ENCODE measurements at places on chromosomes 1 and 21.

GRCh38 chr1:54421101-54421504, 14.9 kb upstream of the SSBP3 start:
- peaks cover 9% of the 10 kb centered on the region for H3K27me3 ChIP-seq
- H3K27ac ChIP-seq: no peak overlapping the region
- no peaks in the 10 kb centered on the region for H3K36me3 ChIP-seq
- no peak overlapping the region for H3K4me3 ChIP-seq
- no peak for DNase-seq

GRCh38 chr21:41598561-41599431, 90.8 kb upstream of the TMPRSS2 start:
- H3K27ac ChIP-seq: no peak overlapping the region
- no peak for DNase-seq
- H3K36me3 ChIP-seq: no peaks in the 10 kb centered on the region
- no peak overlapping the region for H3K4me3 ChIP-seq
- peaks cover 4% of the 10 kb centered on the region for H3K27me3 ChIP-seq

- H3K4me1 ChIP-seq: no peaks in the 10 kb centered on the region
- no peak overlapping the region for H3K4me3 ChIP-seq
- peaks cover 3% of the 10 kb centered on the region for H3K27me3 ChIP-seq
- H3K36me3 ChIP-seq: no peaks in the 10 kb centered on the region
Observed at GRCh38 chr1:192872010-192872409, 63.2 kb downstream of the RGS2 start.

DNA sequence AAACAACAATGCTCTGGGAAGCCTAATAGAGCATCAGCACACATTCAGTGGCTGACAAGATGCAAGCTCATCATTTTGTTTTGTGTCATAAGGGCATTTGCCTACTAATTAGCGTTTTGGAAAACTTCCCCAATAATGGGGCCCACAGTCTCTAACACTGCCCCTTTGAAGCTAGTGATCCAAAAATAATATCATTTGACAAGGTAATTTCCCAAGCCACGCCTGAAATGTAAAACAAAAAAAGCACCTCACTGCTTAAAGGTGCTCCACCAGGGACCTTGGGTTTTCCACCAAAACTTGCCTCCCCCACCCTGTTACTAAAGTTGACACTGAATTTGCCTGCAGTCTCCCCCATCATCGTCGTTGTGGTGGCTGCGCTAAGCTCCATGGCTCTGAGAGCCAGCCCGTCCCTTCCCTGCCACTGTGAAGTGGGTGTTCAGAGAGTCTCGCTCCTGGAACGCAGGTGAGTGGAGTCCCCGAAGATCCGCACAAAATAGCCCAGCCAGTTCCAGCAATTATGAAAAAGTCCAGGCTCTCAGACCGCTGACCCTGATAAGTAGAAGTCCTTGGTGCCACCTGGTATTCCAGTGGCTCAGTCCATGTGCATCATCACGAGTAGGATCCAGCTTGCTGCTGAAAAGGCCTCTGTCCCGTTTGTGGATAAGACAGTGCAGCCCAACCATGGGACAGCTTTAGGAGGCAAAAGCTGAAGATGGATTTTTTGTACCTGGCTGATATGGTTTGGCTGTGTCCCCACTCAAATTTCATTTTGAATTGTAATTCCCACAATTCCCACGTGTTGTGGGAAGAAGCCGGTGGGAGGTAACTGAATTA, 52.2 kb downstream of the RAB3GAP2 start:
- H3K4me1 ChIP-seq: peaks cover 7% of the 10 kb centered on the region
- H3K4me3 ChIP-seq: no peak overlapping the region
- H3K36me3 ChIP-seq: peaks cover 2% of the 10 kb centered on the region
- no peak overlapping the region for H3K27ac ChIP-seq
- no peak for DNase-seq

- H3K27ac ChIP-seq: no peak overlapping the region
- H3K27me3 ChIP-seq: peaks cover 8% of the 10 kb centered on the region
- no peak for DNase-seq
- peaks cover 2% of the 10 kb centered on the region for H3K36me3 ChIP-seq
- H3K4me3 ChIP-seq: no peak overlapping the region
- no peaks in the 10 kb centered on the region for H3K4me1 ChIP-seq
Observed at GRCh38 chr21:31611445-31611844, 48.0 kb upstream of the SOD1 start.

- H3K27ac ChIP-seq: peak overlapping the region; percentile 98
- H3K4me1 ChIP-seq: peaks cover 38% of the 10 kb centered on the region
- H3K27me3 ChIP-seq: no peaks in the 10 kb centered on the region
- H3K36me3 ChIP-seq: peaks cover 32% of the 10 kb centered on the region
Observed at GRCh38 chr1:11981378-11982009, 1.2 kb downstream of the MFN2 start.

DNA sequence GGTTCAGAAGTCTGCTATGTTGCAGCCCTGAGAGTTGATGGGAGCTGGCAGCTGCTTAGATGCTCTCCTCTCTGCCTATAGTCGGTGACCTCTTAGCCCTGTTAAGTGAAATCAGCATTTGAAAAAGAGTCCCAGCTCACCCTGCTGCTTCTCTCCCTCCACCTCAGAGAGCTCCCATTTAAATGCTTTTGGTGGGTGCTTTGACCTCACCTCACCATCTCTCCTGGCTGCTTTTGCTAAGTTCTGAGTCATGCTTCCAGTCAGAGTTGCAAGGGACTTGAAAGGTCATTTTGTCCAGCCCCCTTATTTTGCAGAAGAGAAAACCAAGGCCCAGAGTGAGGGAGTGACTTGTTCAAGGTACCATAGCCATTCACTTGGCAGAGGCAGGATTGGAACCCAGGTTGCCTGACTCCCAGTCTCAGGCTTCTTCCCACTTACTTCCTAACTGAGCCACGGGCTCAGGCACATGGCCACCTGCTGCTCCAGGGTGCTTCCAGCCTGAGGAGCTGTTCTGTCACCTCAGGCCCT, 3.3 kb downstream of the MAPKAPK2 start:
- peak overlapping the region; percentile 98 for H3K4me3 ChIP-seq
- peaks cover 75% of the 10 kb centered on the region for H3K4me1 ChIP-seq
- no peak overlapping the region for H3K27ac ChIP-seq

DNA sequence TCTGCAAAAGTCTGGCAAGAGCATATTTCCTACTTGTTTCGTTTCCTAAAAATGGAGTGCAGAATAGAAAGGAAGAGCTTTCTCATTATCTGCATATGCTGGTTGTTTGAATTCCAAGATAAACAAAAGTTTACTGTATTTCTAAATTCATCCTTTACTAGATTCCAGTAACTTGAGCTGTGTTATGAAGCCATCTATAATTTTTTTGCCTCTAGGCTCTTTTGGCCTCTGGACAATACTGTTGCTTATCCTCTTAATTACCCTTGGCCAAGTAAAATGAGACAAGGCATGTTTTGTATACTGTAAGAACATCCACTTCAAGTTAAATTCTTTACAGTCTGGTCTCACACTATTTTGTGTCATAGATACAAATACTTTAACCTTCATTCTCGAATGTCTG, 45.6 kb upstream of the HFM1 start:
- H3K4me3 ChIP-seq: no peak overlapping the region
- H3K27ac ChIP-seq: no peak overlapping the region
- DNase-seq: no peak
- no peaks in the 10 kb centered on the region for H3K4me1 ChIP-seq

DNA sequence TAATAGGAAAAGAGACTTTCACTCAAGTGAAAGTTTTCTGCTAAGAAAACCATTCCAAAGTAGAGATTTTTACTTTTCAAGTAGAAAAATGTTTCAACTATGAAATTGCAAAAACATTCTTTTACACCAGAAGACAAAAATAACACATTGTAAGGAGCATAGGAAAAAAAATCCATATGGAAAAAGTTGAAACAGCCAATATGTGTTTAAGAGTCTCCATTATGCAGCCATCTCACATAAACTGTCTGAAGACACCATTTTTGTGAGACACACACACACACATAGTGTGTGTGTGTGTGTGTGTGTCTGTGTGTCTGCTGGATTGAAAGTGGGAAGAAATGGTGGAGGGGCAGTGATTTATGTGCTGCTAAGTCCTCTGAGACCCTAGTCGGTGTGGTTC, 162.1 kb downstream of the HHAT start:
- no peak overlapping the region for H3K4me3 ChIP-seq
- no peak for DNase-seq
- H3K27me3 ChIP-seq: peaks cover 9% of the 10 kb centered on the region
- peaks cover 5% of the 10 kb centered on the region for H3K4me1 ChIP-seq
- no peak overlapping the region for H3K27ac ChIP-seq

GRCh38 chr1:8014381-8014988, 11.6 kb downstream of the ERRFI1 start:
- peaks cover 5% of the 10 kb centered on the region for H3K4me1 ChIP-seq
- peaks cover 18% of the 10 kb centered on the region for H3K27me3 ChIP-seq
- no peak overlapping the region for H3K4me3 ChIP-seq
- H3K27ac ChIP-seq: no peak overlapping the region
- no peak for DNase-seq
- H3K36me3 ChIP-seq: no peaks in the 10 kb centered on the region

GRCh38 chr1:58545591-58546519, 671 bp downstream of the OMA1 start:
- H3K36me3 ChIP-seq: no peaks in the 10 kb centered on the region
- peak; percentile 70 for DNase-seq
- peaks cover 19% of the 10 kb centered on the region for H3K4me1 ChIP-seq
- H3K27me3 ChIP-seq: peaks cover 12% of the 10 kb centered on the region
- H3K4me3 ChIP-seq: peak overlapping the region; percentile 91

DNA sequence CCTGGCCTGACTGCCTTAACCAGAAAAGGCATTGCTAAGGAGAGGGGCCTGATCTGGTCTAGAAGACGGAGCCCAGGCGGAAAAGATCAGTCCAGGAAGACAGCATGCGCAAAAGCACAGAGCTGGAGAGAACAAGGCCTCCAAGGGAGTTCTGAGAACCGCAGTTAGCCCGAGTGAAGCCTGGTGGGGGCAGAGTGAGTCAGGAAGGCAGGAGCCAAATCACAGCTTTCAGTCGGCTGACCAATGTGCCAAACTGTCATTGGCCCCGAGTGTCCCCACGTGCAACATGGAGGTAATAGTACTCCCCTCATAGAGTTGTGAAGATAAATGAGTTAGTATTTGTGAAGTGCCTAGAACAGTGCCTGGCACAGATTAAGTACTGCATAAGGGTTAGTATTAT, 1.2 kb upstream of the TSPAN2 start:
- H3K36me3 ChIP-seq: peaks cover 4% of the 10 kb centered on the region
- peaks cover 28% of the 10 kb centered on the region for H3K27me3 ChIP-seq
- H3K4me1 ChIP-seq: peaks cover 23% of the 10 kb centered on the region
- peak overlapping the region; percentile 38 for H3K4me3 ChIP-seq
- DNase-seq: no peak

DNA sequence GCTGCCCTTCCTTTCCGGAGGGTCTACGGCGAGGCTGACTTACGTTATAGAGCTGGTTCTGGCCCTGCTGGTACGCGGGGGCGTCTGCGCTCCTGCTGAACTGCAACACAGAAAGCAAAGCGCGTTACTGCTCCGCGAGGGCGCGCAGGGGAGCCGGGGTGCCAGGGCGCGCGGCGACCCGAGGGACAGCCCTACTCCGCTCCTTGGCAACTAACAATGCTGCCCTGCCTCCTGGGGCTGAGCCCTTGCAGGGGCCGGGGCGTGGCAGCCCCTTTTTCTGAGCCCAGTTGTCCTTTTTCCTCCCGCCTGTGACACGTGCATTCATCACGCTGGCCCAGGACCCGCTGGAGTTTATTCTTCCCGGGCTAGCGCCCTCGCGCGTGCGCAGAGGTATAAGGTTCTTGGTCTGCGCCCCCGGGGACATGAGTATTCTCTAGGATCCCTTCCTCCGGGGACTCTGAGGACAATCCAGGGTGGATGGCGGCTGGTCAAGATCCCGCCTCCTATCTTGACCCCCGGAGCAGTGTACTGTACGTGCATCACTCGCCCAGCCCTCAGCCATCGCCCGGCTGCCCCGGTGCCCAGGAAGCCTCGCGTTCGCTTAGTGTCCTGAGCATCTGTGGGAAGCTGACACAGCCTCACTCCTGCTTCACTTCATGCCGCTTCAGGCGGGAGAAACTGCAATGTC, 78.9 kb downstream of the CD247 start:
- H3K4me3 ChIP-seq: no peak overlapping the region
- no peak for DNase-seq
- H3K4me1 ChIP-seq: peaks cover 71% of the 10 kb centered on the region
- H3K27me3 ChIP-seq: no peaks in the 10 kb centered on the region

DNA sequence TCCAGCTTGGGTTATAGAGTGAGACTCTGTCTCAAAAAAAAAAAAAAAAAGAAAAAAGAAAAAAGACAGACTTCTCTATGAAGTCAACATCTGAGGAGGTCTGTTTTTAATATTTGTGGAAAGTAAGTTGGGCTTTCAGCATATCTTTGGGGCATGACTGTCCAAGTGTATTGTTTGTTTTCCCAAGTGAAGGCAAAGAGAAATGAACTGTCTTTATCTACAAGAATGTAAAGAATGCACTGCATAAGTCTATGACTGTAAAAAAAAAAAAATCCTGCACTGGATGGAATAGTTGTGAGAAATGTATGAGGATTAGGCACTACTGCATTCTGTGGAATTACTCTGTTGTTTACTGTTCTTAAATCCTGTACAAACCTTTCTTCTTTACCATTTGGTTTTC, 45.6 kb upstream of the TMEM61 start:
- no peaks in the 10 kb centered on the region for H3K4me1 ChIP-seq
- no peak overlapping the region for H3K27ac ChIP-seq
- no peak overlapping the region for H3K4me3 ChIP-seq
- peaks cover 20% of the 10 kb centered on the region for H3K27me3 ChIP-seq
- H3K36me3 ChIP-seq: no peaks in the 10 kb centered on the region

GRCh38 chr1:201024625-201024998, 1.1 kb upstream of the KIF21B start:
- H3K4me3 ChIP-seq: peak overlapping the region; percentile 38
- H3K36me3 ChIP-seq: peaks cover 9% of the 10 kb centered on the region
- peaks cover 67% of the 10 kb centered on the region for H3K4me1 ChIP-seq
- H3K27me3 ChIP-seq: no peaks in the 10 kb centered on the region
- no peak overlapping the region for H3K27ac ChIP-seq
- no peak for DNase-seq

- H3K4me1 ChIP-seq: no peaks in the 10 kb centered on the region
- no peaks in the 10 kb centered on the region for H3K36me3 ChIP-seq
- no peak for DNase-seq
- H3K4me3 ChIP-seq: no peak overlapping the region
- peaks cover 19% of the 10 kb centered on the region for H3K27me3 ChIP-seq
Observed at GRCh38 chr1:163069655-163070277, 605 bp downstream of the RGS4 start.

- H3K4me1 ChIP-seq: no peaks in the 10 kb centered on the region
- DNase-seq: no peak
- H3K27ac ChIP-seq: no peak overlapping the region
- H3K36me3 ChIP-seq: no peaks in the 10 kb centered on the region
Observed at GRCh38 chr1:164868990-164869389, 310.0 kb downstream of the PBX1 start.

- H3K4me1 ChIP-seq: no peaks in the 10 kb centered on the region
- H3K4me3 ChIP-seq: no peak overlapping the region
- no peak for DNase-seq
- peaks cover 4% of the 10 kb centered on the region for H3K27me3 ChIP-seq
- no peak overlapping the region for H3K27ac ChIP-seq
Observed at GRCh38 chr21:42031816-42032215, 21.7 kb upstream of the ZBTB21 start.

GRCh38 chr21:35326677-35327076, 277.6 kb upstream of the RUNX1 start:
- H3K4me3 ChIP-seq: no peak overlapping the region
- DNase-seq: no peak
- no peaks in the 10 kb centered on the region for H3K27me3 ChIP-seq

- H3K27me3 ChIP-seq: peaks cover 27% of the 10 kb centered on the region
- H3K4me1 ChIP-seq: peaks cover 34% of the 10 kb centered on the region
- DNase-seq: peak; percentile 59
- H3K27ac ChIP-seq: peak overlapping the region; percentile 94
Observed at GRCh38 chr1:155085504-155086127, 7.0 kb downstream of the EFNA3 start.

- no peaks in the 10 kb centered on the region for H3K27me3 ChIP-seq
- H3K4me1 ChIP-seq: peaks cover 11% of the 10 kb centered on the region
- H3K27ac ChIP-seq: no peak overlapping the region
- peaks cover 14% of the 10 kb centered on the region for H3K36me3 ChIP-seq
- DNase-seq: no peak
- no peak overlapping the region for H3K4me3 ChIP-seq
Observed at GRCh38 chr1:185385991-185386390, 68.9 kb upstream of the IVNS1ABP start.
